ENCODE measurements at places on chromosomes 1 and 21.
A peak's percentile ranks its signal among the peaks of the same experiment; 100 is the strongest.

GRCh38 chr1:177561436-177561835 lies 390.7 kb downstream of the BRINP2 start:
- DNase-seq: no peak

DNA sequence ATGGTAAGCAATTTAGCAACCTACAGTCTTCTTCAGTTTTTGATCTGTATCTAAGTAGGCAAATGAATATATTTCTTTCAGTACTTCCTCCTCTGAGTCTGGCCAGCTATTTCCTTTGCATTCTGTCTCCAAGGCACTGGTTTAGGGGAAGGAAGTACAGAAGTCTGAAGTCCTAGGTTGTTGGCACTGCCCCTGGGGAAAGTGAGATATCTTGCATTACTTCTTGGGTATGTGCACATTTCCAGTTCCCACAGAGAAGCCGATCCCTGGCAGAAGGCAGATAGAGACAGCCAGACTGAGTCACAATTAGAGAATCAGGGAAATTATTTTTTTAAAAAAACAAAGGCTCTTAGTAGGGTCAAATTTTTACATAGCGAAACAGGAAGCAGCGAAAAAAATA lies 98.8 kb downstream of the RASAL2 start:
- DNase-seq: peak; percentile 63

DNA sequence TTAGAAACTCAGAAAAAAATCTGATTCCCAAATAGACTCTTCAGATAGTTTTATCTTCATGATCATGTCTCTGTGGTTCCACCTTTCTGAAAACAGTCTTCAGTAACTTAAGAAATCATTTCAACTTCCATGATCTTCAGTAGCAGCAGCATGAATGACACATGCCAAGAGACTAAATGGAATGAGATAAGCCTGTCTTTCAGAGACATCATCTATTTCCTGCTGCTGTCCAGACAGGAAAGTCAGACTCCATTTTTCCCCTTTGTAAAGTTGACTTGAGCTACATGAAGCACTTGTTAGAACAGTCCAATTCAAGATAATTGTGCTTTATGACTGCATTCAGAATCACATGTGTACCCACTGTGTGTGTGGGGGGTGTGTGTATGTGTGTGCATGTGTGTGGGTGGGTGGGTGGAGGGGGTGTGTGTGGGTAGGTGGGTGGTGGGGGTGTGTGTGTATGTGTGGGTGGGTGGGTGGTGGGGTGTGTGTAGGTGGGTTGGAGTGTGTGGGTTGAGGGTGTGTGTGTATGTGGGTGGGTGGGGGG lies 58.8 kb downstream of the CLIC4 start:
- DNase-seq: no peak

- DNase-seq: peak; percentile 75
Observed at GRCh38 chr1:152347116-152347728, 12.6 kb downstream of the FLG2 start.

DNA sequence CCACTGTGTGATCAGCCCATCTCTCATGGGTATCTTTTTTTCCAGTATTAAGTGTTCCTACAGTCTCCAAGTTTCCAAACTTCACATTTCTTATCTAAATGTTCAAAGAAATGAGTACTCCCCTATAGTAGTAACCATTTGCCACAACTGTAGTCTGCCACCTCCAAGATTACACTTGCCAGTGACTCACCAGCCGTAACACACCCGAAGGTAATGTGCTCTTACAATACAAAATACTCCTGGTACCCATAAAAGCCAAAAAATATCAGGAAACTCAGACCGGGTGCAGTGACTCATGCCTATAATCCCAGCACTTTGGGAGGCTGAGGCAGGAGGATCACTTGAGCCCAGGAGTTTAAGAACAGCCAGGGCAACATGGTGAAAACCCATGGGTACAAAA lies 20.5 kb upstream of the ZNF496 start:
- no peak for DNase-seq

DNA sequence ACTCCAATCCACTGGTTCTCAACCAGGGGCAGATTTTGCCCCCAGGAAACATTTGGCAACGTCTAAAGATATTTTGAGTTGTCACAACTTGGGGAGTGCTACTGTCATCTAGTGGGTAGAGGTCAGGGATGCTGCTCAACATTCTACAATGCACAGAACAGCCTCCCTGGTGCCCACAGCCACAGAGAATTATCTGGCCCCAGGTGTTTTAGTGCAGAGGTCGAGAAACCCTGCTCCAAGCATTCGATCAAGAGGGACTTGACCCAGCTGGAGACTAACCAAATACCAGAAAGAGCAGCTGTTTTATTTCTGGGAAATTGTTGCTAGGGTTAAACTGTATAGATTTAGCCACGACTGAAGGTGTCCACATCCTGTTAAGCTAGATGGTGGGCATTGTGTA lies 19.2 kb downstream of the CD247 start:
- DNase-seq: no peak

DNA sequence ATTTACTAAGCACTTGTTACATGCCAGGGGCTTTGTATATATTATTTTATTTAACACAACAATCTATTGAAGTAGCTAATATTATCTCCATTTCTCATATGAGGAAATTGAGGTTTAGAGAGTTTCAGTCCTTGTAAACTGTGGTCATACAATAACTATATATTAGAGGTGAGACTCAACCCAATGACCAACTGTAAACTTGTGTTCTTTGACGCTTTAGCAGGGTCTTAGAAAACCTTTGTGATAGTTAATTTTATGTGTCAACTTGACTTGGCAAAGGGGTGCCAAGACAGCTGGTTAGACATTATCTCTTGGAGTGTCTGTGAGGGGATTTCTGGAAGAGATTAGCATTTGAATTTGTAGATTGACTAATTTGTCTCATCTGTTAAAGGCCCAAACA lies 252.4 kb upstream of the B3GALT2 start:
- DNase-seq: no peak

GRCh38 chr1:35797380-35797779 lies 10.4 kb upstream of the AGO4 start:
- DNase-seq: no peak

DNA sequence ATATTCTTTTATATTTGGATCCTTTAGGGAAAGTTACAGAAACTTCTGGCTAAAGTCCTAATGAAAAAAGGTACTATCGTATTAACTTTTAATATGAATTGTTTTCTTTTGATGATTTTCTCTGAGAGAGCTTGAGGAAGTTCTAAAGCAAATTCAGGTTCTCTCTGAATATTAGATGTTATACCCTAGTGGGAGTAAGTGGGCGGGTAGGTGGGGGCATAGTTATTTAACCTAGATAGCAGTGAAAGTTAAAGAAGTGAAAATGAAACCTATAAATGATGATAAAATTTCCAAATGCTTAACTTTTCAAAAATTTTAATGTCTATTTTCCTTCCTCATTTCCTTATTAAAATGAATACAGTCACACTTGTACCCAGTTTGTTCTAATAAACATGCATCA lies 26.2 kb upstream of the B3GALT2 start:
- DNase-seq: no peak

DNA sequence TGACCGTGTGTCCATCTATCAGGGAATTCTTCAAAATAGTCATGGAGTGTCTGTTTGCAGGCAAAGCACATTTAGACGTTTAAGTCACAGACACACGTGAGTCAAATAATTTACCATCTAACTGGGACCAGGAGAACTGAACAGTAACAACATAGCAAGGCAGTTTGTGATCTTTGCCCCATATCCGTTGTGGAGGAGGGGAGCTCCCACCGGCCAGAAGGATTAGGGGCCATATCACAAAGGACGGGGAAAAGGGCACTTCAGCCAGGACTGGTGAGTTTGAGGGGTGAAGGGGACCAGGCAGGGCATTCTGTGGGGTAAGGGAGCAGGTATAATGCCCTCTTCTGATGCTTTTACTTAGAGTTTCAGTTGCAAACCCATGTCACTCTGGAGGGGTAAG lies 22.9 kb downstream of the ELAPOR1 start:
- no peak for DNase-seq

GRCh38 chr1:154877370-154877974 lies 7.4 kb upstream of the KCNN3 start:
- peak; percentile 23 for DNase-seq

DNA sequence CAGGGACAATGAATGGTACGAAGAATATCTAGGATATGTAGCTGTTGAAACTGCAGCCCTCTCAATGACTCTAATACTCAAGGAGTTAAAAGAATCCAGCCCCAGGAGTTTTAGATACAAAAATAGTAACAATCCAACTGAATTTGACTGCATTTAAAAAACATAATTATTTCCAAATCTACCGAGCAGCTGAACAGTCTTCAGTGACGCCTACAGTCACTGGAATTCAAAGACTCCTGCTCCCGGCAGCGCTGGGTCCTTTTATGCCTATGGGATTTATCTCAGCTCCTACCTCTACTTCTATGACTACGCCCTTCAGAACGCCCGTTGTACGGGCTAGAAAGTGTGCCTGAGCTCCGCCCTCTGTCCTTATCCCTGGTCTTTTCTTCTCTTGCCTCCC lies 55.7 kb downstream of the WARS2 start:
- DNase-seq: no peak

DNA sequence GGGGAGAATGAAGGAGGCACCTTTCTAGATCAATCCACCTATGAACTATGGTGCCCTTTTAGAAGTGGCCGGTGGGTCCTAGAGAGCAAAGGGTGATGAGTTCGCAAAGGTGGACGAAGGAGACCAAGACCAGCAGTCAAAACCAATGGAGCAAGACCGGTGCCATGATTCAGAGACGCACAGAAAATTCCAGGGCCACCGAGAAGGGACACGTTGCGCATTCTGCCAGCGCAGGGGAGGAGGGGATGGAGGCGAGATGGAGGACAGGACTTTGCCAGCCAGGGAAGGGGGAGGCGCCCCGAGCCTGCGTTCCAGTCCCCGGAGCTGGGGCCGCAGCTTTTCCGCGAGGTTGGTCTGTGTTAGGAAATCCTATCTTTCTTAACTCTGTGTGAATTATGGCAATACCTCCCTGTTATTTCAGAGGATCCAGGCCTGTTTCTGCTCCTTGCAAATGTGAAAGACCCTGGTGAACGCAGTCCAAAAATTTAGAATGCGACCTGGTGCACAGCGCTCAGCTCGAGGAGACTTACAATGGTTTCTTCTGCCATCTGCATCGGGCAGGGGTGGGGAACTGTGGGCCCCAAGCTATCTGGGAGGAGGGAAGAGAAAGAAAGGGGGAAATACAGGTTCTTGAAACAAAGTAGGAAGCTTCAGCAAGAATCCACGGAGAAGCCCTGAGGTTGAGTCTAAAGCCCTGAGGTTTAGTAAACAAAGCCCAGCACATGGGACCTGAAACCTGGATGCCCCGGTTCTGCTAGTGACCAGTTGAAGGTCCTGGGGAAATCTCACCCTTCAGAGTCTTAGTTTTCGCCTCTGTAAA lies 129.4 kb downstream of the MRPS6 start:
- no peak for DNase-seq

GRCh38 chr21:29224006-29224405 lies 74.7 kb upstream of the BACH1 start:
- DNase-seq: no peak

GRCh38 chr1:11903210-11903609 lies 23.0 kb downstream of the KIAA2013 start:
- DNase-seq: no peak

- DNase-seq: no peak
Observed at GRCh38 chr1:2610036-2610959, 22.5 kb downstream of the MMEL1 start.

- no peak for DNase-seq
Observed at GRCh38 chr1:10943991-10944730, 68.3 kb upstream of the TARDBP start.

DNA sequence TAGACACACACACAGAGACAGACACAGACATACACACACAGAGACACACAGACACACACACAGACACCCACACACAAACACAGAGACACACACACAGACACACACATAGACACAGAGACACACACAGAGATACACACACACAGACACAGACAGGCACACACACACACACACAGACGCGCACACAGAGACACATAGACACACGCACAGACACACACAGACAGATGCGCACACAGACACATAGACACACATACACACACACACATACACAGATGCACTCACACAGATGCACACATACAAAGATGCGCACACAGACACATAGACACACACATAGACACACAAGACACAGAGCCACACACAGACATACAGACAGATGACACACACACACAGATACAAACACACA lies 16.0 kb downstream of the KIF21B start:
- DNase-seq: no peak

DNA sequence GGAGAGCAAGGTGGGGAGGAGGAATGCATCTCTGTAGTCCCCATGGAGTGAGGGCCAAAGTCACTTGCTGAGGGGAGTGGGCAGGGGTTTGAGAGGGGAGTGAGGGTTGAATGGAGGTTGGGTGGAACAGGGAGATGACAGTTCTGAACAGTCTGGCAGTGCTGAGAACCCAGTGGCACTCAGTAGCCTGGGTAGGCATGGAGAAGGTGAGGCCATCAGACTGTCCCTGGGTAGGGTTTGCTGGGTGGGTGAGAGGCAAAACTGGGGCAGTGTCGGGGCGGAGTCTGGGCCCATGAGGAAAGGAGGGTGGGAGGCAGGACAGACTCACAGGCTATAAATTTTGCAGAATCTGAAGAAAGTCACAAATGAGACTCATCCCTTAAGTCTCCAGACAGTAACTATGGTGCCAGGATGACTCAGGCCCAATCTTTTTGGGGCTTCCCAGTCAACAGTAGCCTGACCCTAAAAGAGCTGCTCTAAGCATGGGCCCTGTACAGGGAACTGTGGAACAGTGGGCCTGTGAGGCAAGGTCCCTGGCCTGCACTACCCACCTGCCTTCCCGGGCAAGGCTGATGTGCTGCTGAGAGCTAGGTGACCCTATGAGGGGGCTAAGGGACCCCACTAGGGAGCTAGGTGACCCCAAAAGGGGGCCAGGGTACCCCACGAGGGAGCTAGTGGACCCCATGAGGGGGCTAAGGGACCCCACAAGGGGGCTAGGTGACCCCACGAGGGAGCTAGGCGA lies 51.0 kb upstream of the DMRTB1 start:
- DNase-seq: no peak

GRCh38 chr1:90544356-90544755 lies 172.7 kb downstream of the BARHL2 start:
- no peak for DNase-seq

- no peak for DNase-seq
Observed at GRCh38 chr1:37616330-37616729, 18.4 kb downstream of the RSPO1 start.

DNA sequence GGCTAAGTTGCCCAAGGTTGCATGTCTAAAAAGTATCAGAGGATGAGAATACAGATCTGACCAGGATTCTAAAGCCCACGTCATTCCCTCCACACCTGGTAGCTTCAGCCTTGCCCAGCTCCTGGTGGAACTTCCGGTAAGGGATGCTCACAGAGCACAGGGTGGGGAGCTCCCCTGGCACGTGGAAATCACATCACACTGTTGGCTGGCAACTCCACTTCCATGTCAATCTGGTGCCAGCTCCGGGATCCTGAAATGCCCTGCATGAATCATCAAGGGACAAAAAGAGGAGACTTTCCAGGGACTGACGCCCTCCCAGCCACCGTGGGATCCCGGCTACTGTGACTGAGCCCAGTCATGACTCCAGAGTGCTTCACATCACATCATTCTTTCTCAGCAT lies 12.4 kb upstream of the BCAR3 start:
- peak; percentile 21 for DNase-seq

DNA sequence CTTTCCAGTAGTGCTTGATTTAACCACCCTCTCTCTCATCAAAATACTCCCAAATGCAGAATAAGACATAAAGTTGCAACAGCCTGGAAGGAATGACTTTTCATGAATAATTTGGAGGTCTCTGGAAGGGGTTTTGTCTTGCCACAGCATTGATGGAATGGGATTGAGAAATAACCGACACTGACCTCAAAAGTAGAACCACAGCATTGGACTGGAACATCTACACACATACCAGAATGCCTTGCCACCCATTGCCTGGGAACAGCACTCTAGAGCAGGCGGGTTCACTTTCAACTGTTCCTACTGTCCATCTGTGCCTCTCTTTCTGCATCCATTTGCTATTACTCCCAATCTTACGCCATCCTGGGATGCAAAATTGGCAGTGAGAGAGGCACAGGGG lies 149.1 kb upstream of the USP24 start:
- no peak for DNase-seq

Measured in Calu3 (cell line).